ENCODE measurements at places on chromosomes 2 and 18. TPM values are rescaled to one million over a fixed set of nuclear protein-coding genes. Genes with fewer than 3 reads are reported as not detected.

REG3A gene
- total RNA-seq = not detected

SAG gene
- total RNA-seq = 3.9 TPM

B4GALT6 gene
- total RNA-seq = 18.5 TPM

ABCB11 gene
- 0.04 TPM for total RNA-seq

XIRP2 gene
- 0.09 TPM for total RNA-seq

NR4A2 gene
- 2.5 TPM for total RNA-seq

ICA1L gene
- total RNA-seq = 4.0 TPM

DNA sequence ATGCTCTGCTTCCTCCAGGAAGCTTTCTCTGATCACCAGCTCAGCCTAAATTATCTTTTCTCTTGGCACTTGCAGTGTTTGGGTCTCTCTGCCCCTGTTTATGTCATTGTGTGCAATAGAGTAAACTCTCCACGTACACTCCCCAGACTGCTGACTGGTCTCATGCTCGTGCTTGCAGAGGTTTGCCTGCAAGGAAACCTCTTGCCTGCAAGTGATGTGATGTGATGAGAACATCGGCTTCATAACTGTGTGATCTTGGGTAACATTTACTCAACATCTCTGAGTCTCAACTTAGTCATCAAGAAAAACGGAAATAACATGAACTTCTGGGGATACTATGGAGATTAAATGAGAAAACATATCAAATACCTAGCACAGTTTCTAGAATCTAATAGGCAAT lies 92.3 kb downstream of the BIN1 start:
- no peak for ATAC-seq

DNA sequence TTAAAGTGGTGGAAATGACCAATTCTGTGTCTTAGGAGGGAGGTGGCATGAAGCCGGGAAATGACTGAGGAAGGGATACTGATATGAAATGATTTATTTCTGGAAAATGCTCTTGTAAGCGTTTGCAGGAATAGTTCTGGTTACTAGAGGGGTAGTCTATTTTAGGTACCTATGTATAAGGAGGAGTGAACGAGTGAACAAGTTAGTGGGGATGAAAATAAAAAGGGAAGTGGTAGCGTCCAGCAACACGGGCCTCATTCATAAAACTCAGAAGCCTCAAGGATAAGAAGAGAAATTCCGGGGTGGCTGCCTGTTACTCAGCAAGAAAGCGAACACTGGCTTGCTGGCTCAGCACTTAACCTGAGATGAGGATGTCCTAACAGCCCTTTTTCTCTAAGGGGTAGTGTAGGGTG lies 303.3 kb downstream of the NCKAP5 start:
- no peak for ATAC-seq

GRCh38 chr2:76867854-76868253 lies 654.3 kb downstream of the LRRTM4 start:
- no peak for ATAC-seq

DNA sequence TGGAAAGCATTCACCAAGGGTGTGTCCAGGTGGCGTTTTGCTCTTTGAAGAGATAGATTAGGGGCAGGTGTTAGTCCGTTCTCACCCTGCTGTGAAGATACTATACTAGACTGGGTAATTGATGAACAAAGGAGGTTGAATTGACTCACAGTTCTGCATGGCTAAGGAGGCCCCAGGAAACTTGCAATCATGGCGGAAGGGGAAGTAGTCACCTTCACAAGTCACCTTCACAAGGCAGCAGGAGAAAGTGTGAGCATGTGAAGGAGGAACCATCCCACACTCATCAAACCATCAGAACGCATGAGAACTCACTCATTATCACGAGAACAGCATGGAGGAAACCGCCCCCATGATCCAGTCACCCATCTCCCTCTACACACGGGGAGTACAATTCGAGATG lies 135.7 kb upstream of the NFATC1 start:
- ATAC-seq = no peak

- no peak for ATAC-seq
These were observed 34.8 kb downstream of the METTL4 start for GRCh38 chr18:2536493-2536892.

DNA sequence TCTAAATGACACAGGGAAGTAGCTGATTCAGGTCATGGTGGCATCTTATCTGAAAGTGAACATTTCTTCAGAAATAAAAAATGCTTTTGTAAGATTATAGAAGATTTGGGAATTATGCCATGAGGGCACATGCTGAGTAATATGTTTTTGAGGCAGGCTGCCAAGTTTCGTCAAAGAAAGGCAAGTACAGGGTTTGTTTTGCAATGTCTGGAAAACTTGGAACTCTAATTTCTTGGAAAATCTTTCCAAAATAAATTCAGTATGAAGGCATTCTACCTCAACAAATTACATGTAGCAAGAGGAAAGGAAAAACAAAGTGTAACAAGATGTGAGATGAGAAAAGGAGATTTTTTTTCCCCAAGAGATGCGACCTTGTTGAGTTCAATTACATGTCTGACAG lies 167.7 kb downstream of the PLCL1 start:
- no peak for ATAC-seq

GRCh38 chr2:238965371-238966071 lies 117.6 kb downstream of the TWIST2 start:
- no peak for ATAC-seq

Measured in motor neuron (in vitro differentiated cells).